Upper lobe of right lung (tissue), 1 donor: ENCODE measurements at places on chromosomes 2 and 18. TPM values are rescaled to one million over a fixed set of nuclear protein-coding genes. Genes with fewer than 3 reads are reported as not detected.

The RAB17 gene
- 50.9 TPM for total RNA-seq

DNA sequence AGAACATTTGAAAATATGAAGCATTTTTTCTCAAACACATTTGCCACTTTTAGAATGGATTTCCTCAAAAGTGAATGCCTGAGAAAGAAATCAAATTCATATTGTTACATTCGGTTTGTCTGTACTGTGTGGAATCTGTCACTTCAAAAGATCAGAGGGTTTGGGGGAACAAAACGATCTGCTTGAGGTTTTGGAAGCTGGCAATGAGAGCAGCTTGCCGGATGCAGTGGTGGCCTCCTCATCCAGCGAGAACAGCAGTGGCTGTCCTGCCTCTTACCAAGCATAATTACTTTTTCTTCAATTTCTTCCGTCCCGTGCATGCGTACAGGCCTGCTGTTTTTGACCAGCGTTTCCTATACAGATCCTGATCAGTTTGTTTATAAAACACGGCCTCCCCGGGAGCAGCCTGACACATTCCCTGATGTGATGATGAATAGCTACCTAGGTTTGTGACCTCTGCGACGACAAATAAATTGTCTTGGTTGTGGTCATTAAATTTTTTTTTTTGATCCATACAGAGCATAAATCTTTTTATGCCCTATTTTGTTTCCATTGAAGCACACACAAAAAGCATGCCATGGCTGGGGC lies 45.2 kb downstream of the ITGA6 start:
- H3K4me1 ChIP-seq, result no peaks in the 10 kb centered on the region
- H3K27ac ChIP-seq, result no peak overlapping the region
- H3K27me3 ChIP-seq, result no peaks in the 10 kb centered on the region
- H3K4me3 ChIP-seq, result no peak overlapping the region

DNA sequence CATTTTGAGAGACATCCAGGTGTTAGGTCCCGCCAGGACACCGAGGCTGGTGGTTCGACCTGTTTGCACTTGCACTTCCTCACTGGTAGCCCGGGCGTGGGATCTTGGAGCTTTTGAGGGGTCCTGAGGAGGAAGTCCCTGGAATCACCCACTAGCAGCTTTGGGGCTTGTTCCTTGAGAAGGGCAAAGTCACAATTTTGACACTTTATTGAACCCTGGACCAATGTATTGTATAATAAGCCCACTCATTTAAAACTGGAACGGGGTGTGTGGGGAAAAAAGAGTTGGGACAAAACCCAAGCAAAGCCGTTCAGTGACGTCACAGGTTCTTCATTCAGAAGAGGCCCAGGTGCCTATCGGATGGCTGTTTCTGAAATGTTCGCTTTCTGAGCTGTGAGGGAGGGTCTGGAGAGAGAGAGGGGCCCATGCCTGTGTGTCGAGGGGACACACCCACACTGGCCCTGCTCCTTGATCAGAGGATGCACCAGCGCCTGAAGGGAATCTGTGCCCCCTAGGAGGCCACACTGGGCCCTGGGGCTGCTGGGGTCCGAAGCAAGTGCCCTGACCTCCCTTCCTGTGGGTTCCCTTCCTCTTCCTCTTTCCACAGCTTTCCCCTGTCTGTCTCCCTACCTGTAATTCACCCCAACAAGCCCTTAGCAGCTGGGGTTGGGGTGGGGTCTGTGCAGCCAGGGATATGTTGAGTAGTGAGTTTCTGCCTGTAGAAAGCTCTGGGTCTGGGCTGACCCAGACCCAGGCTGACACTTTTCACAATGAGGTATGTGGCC lies 2.6 kb downstream of the LPIN1 start:
- H3K27ac ChIP-seq, result no peak overlapping the region
- no peak for DNase-seq
- H3K27me3 ChIP-seq, result no peaks in the 10 kb centered on the region
- H3K36me3 ChIP-seq, result no peaks in the 10 kb centered on the region
- H3K4me1 ChIP-seq, result peaks cover 66% of the 10 kb centered on the region
- peak overlapping the region; percentile 90 for H3K4me3 ChIP-seq

The MYCN gene
- total RNA-seq, result 0.49 TPM

- no peak overlapping the region for H3K27ac ChIP-seq
- H3K27me3 ChIP-seq, result no peaks in the 10 kb centered on the region
- H3K4me1 ChIP-seq, result no peaks in the 10 kb centered on the region
- H3K4me3 ChIP-seq, result no peak overlapping the region
These were observed 738.5 kb downstream of the CNTNAP5 start for GRCh38 chr2:124763611-124764010.

GRCh38 chr18:23583071-23583865 lies 3.0 kb downstream of the NPC1 start:
- no peak overlapping the region for H3K27ac ChIP-seq
- no peaks in the 10 kb centered on the region for H3K27me3 ChIP-seq
- no peaks in the 10 kb centered on the region for H3K36me3 ChIP-seq
- no peak for DNase-seq
- H3K4me3 ChIP-seq, result peak overlapping the region; percentile 95

DNA sequence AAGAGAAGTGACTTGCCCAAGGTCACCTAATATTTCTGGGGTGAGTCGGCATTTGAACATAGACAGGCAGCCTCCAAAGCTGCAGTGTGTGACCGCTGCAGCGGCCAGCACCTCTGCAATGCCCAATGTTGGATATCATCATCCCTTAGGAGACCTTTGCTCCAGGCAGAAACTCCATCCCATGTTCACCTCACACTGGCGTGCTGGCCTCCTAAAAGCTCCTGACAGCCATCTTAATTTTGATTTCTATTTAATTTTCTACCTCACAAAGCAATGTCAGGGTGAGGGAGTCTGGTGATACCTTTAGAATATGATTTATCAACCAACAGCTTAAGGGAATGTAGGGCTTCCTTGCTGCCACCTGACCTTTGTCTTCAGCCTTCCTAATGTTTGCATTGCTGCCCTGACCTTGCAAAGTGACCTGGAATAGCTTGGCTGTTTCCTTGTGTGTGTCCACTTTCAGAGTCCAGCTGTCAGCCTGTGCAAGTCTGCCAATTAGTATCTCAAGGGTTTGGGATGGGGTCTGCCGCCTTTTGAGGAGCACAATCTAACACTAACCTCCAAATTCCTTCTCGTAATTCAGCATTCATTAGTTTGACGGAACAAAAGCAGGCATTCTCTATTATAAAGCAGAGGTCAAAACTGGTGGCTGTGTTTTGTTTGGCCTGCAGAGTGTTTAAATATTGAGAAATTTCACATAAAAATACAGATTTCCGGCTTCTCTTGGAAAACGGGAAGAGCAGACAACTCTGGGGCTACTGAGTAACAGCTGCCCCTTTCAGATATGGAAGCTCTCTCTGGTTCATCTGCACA lies 127.6 kb downstream of the PLEKHM3 start:
- no peaks in the 10 kb centered on the region for H3K4me1 ChIP-seq
- H3K36me3 ChIP-seq, result peaks cover 9% of the 10 kb centered on the region
- H3K4me3 ChIP-seq, result no peak overlapping the region
- DNase-seq, result no peak
- no peaks in the 10 kb centered on the region for H3K27me3 ChIP-seq
- H3K27ac ChIP-seq, result no peak overlapping the region

The CASP10 gene
- total RNA-seq, result 31.6 TPM

The KHK gene
- total RNA-seq, result 4.9 TPM

DNA sequence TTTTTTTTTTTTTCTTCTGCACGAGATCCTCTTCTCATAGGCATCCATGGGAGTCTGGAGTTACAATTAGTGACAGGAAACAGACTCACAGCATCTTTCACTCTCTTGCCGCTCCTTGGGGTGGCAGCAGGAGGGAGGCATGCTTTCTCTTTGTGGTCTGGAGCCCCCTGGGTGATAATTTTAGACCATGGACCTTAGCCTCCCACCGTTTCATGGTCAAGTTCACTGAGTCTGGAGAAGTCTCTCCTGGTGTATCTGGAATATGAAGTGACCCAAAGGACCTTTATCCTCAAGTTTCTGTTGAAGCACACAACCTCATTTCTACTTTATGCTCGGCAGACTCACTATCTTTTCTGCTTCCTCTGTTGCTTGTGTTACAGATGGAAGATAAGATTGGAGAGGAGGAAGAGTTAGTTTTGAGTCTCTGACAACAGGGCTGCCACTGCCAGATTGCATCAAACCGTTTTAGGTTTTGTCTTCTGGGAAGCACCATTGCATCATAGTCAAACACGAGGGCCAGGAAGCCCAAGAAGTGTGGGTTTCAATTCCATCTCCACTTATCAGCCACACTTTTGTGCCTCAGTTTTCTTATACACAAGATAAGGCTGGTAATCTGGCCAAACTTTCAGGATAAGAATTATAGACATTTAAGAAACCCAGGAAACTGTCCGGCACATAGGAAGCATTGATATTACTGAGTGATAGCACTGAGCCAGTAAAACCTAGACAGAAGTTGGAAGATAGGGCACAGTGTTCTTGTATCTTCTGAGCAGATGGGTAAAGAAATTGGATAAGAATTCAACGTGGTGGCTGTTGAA lies 62.3 kb downstream of the ADCYAP1 start:
- H3K4me1 ChIP-seq, result no peaks in the 10 kb centered on the region
- no peaks in the 10 kb centered on the region for H3K36me3 ChIP-seq
- no peaks in the 10 kb centered on the region for H3K27me3 ChIP-seq
- no peak overlapping the region for H3K4me3 ChIP-seq
- DNase-seq, result no peak

The TMEM200C gene
- 0.41 TPM for total RNA-seq

DNA sequence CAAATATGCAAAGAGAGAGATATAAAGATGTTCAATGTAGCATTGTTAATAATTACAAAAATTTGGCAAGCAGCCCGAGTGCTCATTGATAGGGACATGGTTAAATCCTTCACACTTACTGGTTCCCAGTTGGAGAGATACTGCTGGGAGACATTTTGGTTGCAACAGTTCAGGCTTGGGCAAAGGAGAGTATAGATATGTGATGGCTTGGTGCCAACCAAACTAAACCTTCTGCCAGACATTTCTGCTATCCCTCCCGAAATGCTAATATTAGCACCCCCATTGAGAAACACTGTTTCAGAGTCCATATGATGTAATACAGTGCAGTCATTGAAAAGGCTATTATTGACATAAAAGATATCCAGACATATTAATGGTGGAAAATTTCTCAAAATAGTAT lies 11.5 kb downstream of the GEN1 start:
- no peaks in the 10 kb centered on the region for H3K4me1 ChIP-seq
- H3K27me3 ChIP-seq, result no peaks in the 10 kb centered on the region
- no peak for DNase-seq
- no peak overlapping the region for H3K27ac ChIP-seq
- H3K4me3 ChIP-seq, result no peak overlapping the region
- peaks cover 9% of the 10 kb centered on the region for H3K36me3 ChIP-seq

The MATN3 gene
- total RNA-seq, result 11.7 TPM
